ENCODE measurements at places on chromosomes 5 and 9.

- no peak for DNase-seq
Measured at GRCh38 chr9:80932181-80932580, 757.2 kb downstream of the TLE1 start.

- DNase-seq = no peak
Measured at GRCh38 chr5:141825241-141825671, 53.0 kb downstream of the PCDH1 start.

GRCh38 chr9:130150779-130151382 is 21.3 kb upstream of the NCS1 start:
- no peak for DNase-seq

GRCh38 chr5:73967347-73967746 is 341.4 kb downstream of the ARHGEF28 start:
- DNase-seq = no peak

DNA sequence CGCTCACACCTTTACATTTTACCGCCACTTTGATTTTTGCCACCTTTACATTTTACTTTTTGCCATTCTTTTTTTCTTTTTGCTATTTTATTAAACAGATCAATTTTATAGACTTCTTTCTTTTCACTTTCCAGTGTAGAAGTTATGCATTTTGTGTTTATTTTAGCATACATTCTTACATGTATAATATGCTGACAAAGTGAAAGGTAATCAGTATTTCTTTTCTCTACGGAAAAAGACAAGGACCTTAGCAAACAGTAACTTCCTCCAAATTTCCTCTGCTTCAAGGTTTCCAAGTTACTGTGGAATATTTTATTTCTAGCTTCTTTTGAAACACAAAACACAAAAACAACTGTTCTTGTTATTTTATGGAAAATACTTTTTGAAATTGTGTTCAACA is 97.0 kb downstream of the CEMIP2 start:
- no peak for DNase-seq

DNA sequence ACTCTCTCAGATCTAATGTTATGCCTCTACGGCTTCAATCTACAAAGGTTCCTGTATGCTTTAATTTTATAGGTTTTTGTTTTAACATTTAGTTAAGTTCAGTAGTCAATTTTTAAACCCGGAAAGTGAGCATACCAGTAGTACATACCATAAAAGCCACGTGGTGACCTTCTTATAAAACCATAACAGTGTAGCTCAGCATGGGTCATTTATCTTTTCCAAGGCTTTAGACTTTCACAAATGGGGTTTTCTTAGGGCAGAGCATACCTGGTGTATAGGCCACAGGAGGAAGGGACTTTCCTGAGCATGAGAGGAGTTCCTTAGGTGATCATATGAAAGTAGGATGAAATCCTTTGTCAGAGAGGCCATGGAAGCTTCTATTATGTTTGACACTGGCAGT is 23.2 kb downstream of the ECM2 start:
- no peak for DNase-seq

- no peak for DNase-seq
Measured at GRCh38 chr9:15389173-15389572, 33.5 kb upstream of the SNAPC3 start.

- DNase-seq = no peak
Measured at GRCh38 chr9:125106285-125106893, 36.9 kb downstream of the SCAI start.

GRCh38 chr5:172715421-172715780 is 55.6 kb downstream of the DUSP1 start:
- DNase-seq = no peak

GRCh38 chr5:174428895-174429294 is 295.5 kb upstream of the MSX2 start:
- DNase-seq = no peak

- DNase-seq = no peak
Measured at GRCh38 chr5:151162776-151163175, 5.2 kb upstream of the ANXA6 start.

DNA sequence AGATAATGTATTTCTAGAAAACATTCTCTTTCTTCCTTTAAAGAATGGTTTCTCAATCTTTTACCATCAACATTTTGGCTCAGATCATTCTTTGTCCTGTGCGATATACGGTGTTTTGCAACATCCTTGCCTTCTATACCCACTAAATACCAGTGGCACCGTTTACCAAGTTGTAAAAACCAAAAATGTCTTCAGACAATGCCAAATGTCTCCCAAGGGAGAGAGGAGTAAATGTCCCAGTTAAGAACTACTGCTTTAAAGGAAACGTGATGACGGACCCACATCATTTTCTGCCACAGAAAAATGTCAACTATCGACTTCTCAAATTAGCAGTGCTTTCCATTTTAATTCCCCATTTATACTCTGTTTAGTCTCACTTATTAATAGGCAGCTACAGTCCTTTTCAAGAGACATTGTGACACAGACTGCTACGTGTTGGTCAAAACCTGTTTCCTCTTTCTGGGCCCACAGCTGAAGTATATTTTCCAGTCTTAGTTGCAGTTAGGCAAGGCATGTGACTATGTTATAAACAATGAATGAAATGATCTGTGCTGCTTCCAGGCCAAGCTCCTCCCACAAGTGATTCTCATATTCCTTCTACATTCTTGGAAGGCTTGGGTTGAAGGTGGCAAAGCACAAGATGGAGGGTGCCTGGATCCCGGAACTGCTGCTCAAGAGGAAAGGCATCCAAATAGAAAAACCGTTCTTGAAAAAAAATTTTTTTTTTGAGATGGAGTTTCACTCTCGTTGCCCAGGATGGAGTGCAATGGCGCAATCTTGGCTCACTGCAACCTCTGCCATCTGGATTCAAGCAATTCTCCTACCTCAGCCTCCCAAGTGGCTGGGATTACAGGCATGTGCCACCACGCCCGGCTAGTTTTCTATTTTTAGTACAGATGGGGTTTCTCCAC is 8.8 kb downstream of the PRXL2C start:
- no peak for DNase-seq

DNA sequence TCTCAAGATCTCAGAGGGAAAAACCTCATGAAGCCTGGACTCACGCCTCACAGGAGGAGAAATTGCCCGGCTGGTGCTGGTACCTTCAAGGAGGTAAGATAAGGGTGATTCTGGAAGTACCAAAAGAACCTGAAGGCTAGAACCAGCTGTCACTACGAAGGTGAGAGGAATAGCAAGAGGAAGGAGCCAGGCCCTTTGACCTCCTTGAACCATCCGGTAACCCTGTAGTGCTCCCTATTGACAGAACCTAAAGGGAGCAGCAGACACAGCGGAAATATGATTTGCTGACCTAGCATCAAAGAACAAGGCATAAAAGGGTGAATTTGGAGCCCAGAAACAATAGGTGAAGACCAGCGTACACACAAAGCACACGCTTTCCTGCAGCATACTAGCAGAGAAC is 92.2 kb downstream of the DOCK8 start:
- DNase-seq = no peak
